ENCODE measurements at places on chromosomes 6 and 20.

- DNase-seq = no peak
Observed at GRCh38 chr6:138533667-138534066, 34.4 kb upstream of the NHSL1 start.

- no peak for DNase-seq
Observed at GRCh38 chr20:43681991-43682410, 15.1 kb downstream of the MYBL2 start.

DNA sequence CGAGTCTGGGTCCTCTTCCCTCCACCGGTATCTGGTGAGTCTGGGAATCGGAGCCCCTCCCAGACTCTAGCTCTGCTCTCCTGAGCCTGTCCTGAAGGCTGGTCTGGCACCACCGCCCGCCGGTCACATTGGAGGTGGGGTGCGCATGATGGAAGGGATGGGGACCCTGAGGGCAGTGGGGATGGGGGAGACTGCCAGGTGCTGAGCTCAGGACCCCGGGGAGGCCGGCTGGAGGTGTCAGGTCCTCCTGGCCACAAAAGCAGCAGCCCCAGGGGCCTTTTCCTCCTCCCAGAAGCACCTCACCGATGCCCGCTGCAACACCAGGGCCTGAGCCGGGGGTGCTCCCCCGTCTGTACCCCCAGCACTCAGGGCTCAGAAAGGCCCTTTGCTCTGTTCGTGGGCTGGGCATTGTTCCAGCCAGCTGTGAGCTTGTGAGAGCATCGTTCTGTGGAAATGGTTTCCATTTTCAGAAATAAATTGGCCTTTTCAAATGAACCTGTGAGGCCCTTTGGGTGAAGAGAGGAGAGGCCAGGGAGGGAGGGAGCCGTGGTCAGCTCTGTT lies 2.5 kb upstream of the NPBWR2 start:
- no peak for DNase-seq

DNA sequence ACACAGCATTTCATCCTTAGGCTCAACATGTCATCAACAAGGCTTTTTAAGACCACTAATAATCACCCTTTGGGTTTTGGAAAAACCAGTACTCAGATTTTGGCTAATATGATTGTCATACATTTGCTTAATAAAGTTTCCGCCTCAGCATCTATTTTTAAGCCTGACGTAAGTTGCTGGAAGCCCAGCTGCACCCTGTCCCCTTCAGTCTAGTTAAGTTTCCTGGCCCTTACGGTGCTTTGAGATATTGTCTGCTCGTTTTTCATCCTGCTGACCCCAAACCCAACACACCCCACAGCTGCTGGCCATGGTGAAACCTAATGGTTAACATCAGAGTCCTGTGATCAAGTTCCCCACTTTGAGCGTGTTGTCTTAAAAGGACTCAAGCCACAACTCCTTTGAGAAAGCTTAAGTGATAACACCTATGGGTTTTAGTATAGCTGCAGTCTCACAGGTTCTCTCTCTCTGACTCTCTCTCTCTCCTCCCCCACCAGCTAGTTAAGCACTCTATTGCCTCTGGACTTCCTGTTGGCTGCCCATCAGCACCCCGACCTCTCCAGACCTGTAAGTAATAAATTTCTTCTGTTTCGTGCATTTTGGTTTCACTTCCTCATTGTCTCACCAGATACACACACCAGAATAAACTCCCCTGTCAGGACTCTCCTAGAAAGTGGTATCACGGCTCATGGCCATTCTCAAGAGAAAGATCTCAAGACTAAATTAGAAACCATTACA lies 802.0 kb downstream of the C6orf118 start:
- DNase-seq = peak; percentile 6

GRCh38 chr6:137193256-137194070 lies 20.0 kb upstream of the IL22RA2 start:
- no peak for DNase-seq

- DNase-seq = no peak
Observed at GRCh38 chr6:11586117-11586516, 48.6 kb downstream of the TMEM170B start.

- no peak for DNase-seq
Observed at GRCh38 chr6:162217058-162217457, 510.5 kb downstream of the PRKN start.

- peak; percentile 22 for DNase-seq
Observed at GRCh38 chr6:139028215-139028657, 309 bp upstream of the ABRACL start.

DNA sequence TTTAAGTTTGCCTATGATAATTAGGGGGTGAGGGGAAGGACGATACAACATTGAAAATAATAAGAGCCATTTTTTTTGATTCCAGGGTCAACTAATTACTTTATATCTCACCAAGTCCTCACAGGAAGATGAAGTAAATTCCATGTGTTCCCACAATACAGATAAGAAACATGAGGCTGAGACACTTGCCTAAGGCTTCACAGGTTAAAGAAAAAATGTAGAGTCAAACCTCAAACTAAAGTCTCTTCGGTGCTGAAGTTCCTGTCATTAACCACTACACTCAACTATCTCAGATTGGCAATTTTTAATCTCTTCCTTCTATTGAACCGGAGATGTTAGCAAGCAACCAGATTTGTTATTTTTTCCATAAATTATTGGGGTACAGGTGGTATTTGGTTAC lies 33.0 kb downstream of the MRAP2 start:
- DNase-seq = no peak

GRCh38 chr6:135191508-135192255 lies 10.6 kb downstream of the MYB start:
- no peak for DNase-seq

GRCh38 chr20:57622201-57622570 lies 2.0 kb upstream of the ZBP1 start:
- no peak for DNase-seq

GRCh38 chr6:2667617-2668016 lies 83.1 kb downstream of the MYLK4 start:
- DNase-seq = no peak

DNA sequence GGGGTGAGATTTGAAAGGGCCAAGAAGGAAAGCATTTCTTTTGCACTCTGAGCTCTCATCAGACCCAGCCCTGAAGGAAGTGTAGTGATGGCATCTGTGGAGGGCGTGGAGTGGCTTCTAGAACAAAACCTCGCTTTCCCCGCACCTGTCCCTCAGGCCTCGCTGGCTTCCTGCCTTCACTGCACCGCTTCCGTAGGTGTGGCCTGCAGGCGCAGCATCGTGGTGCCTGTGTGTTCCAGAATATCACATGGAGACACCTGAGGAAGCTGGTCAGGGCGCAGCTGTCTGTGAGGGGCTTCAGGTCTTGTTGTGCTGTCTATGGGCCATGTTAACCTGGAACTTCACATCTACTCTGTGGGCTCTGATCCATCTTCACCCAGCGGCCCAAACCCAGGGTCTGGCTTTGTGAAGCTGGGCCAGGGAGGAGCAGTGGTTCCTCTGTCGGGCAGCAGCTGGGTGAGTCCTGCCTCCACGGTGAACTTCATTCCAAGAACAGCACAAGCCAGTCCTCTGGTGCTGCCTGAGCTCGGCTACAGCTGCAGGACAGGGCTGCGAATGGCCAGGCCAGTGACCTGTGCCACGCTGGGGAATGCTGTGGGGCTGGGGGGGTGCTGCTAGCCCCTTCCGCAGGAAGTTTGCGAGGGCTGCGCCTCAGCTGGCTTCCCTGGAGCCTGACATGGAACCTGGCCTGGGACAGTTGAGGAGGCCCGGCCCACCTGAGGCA lies 40.9 kb downstream of the DSTN start:
- DNase-seq = no peak

DNA sequence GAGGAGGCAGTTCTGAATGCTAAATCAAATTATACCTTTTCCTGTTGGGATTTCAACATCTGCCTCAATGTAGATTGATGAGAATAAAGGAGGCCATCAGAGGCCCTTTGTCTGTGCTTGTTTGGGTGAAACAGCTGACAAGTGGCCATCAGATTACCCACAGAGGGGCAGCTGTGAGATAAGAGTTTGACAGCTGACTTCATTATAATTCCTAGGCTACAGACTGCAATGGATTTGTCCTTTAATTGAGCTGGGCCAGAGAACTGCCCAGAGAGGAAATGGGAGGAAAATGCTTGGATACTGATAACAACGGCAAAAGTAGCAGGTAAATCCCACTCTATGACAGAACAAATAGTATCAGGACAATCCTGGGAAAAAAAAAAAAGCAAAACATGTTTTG lies 649.4 kb downstream of the HDGFL1 start:
- no peak for DNase-seq

- no peak for DNase-seq
Observed at GRCh38 chr6:95815389-95816056, 200.3 kb upstream of the FUT9 start.

DNA sequence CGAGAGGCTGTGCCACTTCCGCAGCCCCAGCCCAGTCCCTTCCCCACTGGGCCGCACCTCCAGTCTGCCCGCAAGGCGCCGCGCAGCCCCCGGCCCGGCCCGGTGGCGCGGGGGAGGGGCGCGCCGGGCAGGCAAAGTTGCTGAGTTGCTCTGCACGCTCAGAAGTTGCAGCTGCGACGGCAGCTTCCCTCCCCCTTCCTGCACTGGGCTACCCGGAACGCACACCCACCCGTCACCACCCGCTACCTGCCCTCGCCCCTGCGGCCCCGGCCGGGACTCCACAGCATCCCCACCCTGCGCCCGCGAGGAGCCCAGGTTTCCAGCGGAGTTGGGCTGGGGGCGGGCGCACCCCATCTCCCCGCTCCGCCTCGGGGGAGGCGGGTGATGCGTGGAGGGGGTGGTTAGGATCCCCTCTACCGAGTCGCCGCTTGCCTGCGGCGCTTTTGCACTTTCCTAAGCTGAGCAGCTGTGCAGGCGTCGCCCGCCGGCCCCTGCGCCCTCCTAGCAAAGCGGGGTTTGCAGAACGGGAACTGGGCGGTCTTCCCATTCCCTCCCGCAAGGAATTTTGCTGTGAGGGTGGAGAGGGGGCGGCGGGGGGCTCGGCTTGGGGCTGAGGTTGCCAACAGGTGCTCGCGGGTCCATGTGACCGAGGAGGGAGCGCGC lies 55.9 kb upstream of the RREB1 start:
- no peak for DNase-seq

DNA sequence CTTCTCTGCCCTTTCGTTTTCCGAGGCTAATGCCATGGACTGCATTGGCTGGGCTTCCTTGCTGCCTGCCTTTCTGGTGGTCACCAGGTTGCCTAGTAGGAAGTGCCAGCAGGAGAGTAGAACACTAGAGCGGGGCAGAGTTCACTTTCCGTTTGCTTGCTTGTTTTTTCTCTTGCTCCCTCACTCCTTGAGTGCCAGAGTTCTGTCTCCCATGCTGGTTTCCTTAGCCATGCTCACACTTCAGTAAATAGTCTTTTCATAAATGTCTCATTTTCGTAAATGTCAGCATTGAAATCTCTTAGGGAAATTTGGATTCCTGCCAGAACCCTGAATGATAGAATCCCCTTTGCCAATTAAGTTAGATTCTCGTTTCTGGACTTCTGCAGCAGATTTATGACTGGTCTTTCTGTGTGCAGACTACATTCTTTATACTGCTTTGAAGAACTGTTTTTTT lies 63.9 kb downstream of the FAM83B start:
- DNase-seq = no peak

Data from epithelial cell of proximal tubule (primary cell).